ENCODE measurements at places on chromosomes 5 and 9.

- no peak for DNase-seq
Measured at GRCh38 chr5:142811866-142812557, 41.8 kb downstream of the ARHGAP26 start.

DNA sequence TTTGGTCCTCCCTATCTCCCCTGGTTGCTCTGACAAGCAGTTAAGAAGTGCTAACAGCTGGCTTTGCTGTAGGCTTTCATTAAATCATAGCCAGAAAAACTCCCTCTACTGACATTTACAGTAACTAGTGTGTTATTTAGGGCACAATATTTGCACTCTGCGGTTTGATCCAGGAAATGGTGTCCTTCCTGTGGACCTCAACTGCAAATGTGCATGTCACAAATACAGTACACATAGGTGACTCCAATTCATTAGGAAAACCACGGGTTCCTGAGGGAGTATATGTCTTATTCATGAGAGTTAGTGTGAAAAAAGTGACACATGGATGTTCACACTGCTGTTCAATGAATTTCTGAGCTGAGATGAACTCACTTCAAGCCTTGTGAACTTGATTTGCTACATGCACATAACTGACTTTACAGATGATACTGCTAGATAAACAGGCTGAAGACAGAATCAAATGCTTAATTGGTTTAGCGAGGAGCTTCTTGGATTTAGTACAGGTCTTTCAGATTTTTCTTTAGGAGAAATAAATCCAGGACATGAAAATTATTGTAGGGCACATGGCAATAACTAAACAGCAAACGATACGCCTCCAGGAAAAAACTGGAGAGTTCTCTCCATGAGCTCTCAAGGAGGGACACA lies 281.5 kb downstream of the EFNA5 start:
- peak; percentile 63 for DNase-seq

DNA sequence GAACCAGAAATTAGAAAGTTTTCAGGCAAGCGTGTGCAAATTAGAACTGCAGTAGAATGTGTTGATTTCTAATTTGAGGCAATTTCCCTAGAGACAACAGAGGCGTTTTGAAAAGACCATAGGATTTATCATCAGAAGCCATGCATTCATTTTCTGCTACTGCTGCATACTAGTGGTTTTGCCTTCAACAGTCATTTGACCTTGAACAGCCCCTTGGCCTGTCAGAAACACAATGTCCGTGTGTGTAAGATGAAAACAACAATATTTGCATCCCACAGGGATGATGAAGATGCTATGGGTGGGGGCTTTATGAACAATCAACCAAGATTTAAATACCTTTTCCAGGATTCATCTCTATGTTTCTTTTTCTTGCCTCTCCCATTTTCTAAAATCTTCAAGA lies 73.7 kb downstream of the PDE4D start:
- DNase-seq, result no peak

DNA sequence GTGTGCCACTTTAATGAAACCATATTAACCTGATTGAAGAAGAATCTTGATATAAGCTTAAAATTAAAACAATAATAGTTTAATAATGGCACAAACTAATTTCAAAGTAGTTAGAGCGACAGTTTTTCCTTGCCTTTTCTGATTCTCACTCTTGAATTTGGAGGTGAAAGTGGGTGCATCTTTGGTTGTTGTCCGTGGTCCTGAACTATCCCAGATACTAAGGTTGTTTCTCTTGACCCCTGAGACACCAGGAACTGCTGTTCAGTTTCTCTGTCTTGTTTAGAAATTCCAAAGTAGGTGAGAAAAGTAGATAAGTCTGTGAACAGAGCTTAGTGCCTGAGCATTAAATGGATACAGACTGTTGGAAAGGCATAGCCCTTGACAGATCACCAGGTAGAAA lies 274.7 kb downstream of the FBXL7 start:
- no peak for DNase-seq

DNA sequence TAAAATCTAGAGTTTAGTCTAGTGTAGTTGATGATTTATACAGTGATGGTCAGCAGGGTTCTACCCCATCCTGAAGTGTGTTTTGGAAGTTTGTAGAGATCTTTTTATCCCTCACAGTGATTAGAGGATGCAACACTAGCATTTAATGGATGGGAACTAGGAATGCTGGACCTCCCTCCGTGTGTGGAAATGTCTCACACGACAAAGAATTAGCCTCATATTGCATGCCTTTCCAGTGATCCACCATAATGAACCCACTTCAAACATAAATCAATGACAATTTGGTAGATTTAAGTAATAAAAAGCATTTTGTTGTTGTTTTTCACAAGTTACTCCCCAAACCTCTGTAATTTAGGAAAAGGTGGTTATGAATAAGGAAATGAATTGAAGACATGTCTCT lies 82.5 kb upstream of the LMNB1 start:
- no peak for DNase-seq

DNA sequence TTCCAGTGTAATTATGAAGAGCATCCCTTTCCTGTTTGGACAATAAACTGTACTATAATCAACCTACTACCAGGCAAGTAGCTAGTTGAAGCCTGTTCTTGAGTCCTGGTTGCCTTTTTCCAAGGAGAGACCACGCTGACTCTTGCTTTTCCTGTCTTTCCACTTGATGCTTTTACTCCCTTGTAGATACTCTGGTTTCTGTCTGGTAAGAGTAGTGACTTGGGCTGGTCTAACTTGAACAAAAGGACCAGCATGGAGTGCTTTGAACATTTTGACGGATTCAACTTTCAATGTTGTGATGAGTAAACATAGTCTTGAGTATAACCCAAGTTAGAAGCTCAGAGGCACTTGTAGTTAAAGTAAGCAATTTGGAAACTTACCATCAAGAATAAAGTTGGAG lies 464.3 kb downstream of the GADD45G start:
- DNase-seq, result no peak

DNA sequence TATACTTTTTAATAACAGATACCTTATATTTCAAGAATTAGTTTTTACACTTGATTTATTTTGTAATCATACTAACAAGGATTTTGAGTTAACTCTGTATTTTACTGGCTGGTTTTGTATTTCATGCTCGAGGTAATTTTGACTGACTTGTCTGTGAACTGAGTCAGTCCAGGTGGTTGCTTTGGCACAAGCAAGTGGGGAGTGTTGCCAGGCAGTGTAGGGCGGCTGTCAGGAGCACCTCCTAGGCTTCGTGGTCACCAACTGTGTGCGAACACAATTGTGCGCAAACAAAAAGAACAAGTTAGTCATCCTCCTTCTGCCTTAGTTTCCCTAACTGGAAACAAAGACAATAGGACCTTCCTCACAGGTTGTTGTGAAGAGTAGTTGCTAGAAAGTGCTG lies 286.3 kb downstream of the ADGRV1 start:
- DNase-seq, result no peak

DNA sequence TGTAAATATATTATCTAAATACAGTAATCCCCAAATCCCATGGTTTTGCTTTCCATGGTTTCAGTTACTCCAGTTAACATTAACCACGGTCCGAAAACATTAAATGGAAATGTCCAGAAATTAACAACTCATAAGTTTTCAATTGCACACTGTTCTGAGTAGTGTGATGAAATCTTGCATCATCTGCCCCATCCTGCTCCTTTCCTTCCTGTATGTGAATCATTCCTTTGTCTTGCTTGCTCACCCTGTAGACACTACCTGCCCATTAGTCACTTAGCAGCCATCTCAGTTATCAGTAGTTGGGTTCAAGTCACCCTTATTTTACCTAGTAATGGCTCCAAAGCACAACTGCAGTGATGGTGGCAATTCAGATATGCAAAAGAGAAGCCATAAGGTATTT lies 1568.5 kb upstream of the WWC1 start:
- no peak for DNase-seq

- DNase-seq, result no peak
Measured at GRCh38 chr5:75734913-75735789, 17.9 kb upstream of the POC5 start.

GRCh38 chr9:107043886-107044285 lies 180.9 kb downstream of the ZNF462 start:
- no peak for DNase-seq

DNA sequence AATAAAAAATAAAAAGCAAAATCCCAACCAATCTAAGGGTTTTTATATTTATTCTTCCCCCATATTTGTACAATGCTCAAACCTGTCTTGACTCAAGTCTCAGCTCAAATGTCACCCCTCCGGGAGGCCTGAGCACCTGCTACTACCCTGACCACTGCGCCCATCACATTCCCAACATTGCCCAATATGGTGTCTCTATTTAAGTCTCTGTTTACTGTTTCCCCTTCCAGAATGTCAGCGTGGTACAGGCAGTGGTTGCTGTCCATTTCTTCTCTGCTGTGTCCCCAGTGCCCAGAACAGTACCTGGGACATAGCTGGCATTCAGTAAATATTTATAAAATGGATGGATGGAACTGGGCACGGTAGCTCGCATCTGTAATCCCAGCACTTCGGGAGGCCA lies 47.3 kb upstream of the PRRC2B start:
- no peak for DNase-seq

- DNase-seq, result no peak
Measured at GRCh38 chr5:10631316-10631996, 67.6 kb downstream of the ANKRD33B start.

DNA sequence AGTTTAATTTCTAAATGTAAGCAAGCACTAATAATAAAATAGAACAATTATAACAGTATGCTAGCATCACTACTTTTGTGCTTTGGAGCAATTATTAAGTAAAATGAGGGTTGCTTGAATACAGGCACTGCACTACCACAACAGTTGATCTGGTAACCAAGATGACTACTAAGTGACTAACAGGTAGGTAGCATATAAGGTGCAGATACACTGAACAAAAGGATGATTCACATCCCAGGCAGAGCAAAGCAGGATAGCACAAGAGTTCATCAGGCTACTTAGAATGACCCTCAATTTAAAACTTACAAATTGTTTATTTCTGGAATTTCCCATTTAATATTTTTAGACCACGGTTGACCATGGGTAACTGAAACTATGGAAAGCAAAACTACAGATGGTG lies 48.0 kb upstream of the RGS7BP start:
- no peak for DNase-seq

GRCh38 chr5:119451561-119451960 lies 736 bp upstream of the HSD17B4 start:
- no peak for DNase-seq

DNA sequence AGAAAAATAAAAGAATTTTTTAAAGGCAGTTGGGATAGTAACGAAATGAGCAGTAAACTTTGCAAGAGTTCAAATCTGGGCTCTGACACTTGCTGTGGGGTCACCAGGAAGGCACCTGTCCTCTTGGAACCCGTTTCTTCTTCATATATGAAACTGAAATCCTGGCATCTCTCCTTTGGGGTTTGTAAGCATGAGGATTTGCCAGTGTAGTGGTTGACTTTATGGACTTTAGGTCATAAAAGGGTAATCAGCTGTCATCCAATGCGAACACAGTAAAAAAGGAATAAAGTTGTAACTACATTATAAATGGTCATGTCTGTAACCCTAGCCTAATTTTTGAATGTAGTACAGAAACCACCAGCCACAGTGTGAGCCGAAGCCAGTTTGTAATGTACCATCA lies 1.3 kb downstream of the RAB14 start:
- DNase-seq, result no peak

GRCh38 chr9:105344283-105344682 lies 99.8 kb downstream of the SLC44A1 start:
- DNase-seq, result no peak

- no peak for DNase-seq
Measured at GRCh38 chr5:114658194-114658593, 296.3 kb downstream of the KCNN2 start.

GRCh38 chr5:146732962-146733361 lies 145.6 kb downstream of the PPP2R2B start:
- no peak for DNase-seq

- no peak for DNase-seq
Measured at GRCh38 chr5:52481201-52481600, 306.5 kb upstream of the ITGA1 start.

- no peak for DNase-seq
Measured at GRCh38 chr5:148732692-148733091, 78.4 kb upstream of the HTR4 start.

GRCh38 chr5:27701931-27702903 lies 663.8 kb upstream of the CDH9 start:
- no peak for DNase-seq

DNA sequence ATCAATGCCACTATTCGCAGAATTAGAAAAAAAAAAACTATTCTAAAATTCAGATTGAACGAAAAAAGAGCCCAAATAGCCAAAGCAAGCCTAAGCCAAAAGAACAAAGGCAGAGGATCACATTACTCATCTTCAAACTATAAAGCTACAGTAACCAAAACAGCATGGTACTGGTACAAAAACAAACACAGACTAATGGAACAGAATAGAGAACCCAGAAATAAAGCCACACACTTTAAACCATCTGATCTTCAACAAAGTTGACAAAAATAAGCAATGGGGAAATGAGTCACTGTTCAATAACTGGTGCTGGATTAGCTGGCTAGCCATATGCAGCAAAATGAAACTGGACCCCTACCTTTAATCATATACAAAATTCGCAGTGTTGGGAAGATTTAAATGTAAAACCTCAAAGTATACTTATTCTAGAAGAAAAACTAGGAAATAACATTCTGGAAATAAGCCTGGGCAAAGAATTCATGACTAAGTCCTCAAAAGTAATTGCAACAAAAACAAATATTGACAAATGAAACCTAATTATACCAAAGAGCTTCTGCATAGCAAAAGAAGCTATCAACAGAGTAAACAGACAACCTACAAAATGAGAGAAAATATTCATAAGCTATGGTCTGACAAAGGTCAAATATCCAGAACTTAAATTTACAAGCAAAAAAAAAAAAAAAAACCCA lies 153.7 kb downstream of the NDUFS4 start:
- DNase-seq, result no peak

DNA sequence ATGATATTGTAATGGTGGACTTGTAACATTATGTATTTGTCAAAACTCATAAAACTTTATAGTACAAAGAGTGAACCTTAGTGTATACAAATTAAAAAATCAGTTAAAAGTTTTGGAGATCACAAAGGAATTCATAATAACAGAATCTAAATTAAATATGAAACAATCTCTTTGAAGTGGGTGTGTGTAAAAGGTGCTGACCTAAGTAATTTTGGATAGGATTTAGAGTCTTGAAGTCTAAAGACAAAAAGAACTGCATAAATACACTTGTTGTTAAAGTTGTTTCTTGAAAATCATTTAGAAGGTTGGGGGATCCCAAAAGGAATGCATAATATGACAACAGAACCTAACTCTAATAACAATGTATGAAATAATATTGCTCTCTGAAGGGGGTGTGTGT lies 295.5 kb downstream of the PRR16 start:
- DNase-seq, result no peak

- DNase-seq, result no peak
Measured at GRCh38 chr5:77329664-77330430, 119.4 kb downstream of the PDE8B start.

Data from NCI-H1417 (cell line).